ENCODE measurements at places on chromosomes 4 and X.

- DNase-seq: no peak
Measured at GRCh38 chr4:99856166-99856565, 38.1 kb downstream of the LAMTOR3 start.

GRCh38 chr4:189445613-189446012 lies 495.1 kb upstream of the FRG1 start:
- DNase-seq: no peak

GRCh38 chr4:53196882-53197771 lies 168.7 kb downstream of the SCFD2 start:
- DNase-seq: no peak

- no peak for DNase-seq
Measured at GRCh38 chrX:148572337-148572736, 71.9 kb downstream of the AFF2 start.

- DNase-seq: no peak
Measured at GRCh38 chrX:10538831-10539230, 81.6 kb downstream of the MID1 start.

DNA sequence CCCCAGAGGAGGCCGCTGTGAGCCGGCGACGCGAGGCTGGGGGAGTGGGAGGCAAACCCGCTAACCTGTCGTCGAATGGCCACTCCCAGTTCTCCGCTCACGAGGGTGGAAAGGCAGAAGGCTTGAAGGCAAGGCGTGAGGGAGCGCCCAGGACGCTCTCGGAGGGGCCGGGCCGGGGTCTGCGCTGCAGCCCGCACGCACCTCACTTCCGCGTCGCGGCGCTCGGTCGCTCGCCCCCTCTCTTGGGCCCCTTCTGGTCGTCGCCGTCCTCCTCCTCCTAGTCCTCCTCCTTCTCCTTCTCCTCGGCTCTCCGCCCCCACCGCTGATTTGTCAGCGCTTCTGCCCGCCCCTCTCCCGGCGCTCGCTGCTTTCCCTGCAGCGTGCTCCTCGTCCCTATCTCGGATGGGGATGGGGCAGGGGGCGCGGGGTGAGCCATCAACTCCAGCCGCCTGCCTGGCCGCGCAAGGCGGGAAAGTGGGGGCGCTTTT lies at the start of gene SNCA:
Gene SNCA, minus strand, starts transcription at position 265 of the 488 bp plus-strand sequence. CDS start 1,494 bp downstream, outside the sequence.
- no peak for DNase-seq

GRCh38 chr4:160038615-160039014 lies 935.7 kb downstream of the RAPGEF2 start:
- DNase-seq: no peak

DNA sequence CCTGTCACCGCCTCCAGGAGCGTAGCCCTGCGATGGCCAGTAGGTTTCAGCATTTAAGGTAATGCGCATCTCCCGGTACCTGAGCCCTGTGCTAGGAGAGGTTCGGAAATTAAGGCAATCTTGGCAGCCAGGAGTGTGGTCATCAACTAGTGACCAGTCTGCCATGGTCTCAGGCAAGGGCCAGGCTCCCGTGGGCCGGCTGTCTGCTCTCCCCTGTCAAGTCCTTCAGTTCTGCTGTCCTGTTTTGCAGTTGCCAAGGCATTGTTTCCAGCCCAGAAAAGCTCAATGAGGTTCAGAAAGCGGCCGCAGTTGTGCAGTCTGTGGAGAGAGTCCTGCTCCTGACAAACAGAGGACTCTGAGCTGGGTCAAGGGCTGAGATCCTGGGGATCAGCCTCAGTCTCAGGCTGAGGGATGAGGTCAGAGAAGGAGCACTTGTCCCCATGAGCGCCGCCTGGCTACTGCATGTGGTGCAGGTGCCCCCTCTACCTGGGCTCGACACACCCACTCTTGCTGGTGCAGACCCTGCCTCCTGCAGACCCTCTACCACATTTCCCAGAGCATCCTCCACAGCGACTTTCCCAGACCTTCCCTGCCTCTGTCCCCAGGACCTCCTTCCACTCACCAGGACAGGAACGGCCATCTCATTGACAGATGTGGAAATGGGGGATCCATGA lies 53.4 kb upstream of the PSAPL1 start:
- DNase-seq: no peak

DNA sequence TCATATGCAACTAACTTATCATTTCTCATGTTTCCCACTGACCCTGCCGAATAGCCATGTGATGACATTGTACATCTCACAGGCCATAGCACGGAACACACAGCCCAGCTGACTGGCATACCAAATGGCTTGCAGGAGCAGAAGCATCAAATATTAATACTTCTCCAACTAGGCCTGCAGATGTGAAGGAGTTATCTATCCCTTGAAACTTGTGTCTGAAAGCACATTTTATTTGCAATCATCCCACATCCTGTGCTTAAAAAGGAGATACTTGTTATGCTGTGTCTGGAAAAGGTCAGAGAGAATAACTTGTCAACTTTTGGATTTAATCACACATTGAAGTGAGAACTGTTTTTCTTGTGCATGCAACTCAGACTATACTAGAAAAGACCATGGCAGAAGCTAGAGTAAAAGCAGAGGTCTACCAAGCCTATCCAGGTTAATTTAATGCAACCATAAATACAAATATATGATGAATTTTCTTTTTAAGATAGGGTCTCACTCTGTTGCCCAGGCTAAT lies 100.4 kb downstream of the IRF2 start:
- no peak for DNase-seq

- no peak for DNase-seq
Measured at GRCh38 chr4:88690355-88690754, 7.3 kb downstream of the NAP1L5 start.

DNA sequence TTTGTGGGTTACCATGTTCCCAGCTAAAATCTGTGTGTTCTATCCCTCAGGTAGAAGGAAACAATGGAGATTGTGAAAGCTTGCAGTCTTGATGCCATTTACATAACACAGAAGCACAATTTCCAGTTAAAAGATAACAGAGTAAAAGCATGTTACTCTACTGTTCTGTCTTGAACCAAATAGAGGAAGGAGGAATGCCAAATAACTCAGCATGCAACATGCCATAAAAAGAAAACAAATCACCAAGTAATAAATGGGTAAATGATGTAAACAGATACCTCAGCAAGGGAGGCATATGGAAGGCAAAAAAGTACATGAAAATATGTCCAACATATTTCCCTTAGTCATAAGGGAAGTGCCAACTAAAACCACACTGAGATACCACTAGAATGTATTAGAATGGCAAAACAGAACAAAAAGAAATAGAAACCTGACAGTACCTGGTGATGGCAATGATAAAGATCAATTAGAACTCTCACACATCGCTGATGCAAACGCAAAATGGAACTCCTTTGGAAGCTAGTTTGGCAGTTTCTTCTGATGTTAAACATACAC lies 502.6 kb upstream of the HS3ST1 start:
- DNase-seq: no peak

- no peak for DNase-seq
Measured at GRCh38 chrX:20071511-20072079, 45.1 kb downstream of the MAP7D2 start.

GRCh38 chr4:86608757-86609375 lies 14.8 kb downstream of the PTPN13 start:
- DNase-seq: no peak

DNA sequence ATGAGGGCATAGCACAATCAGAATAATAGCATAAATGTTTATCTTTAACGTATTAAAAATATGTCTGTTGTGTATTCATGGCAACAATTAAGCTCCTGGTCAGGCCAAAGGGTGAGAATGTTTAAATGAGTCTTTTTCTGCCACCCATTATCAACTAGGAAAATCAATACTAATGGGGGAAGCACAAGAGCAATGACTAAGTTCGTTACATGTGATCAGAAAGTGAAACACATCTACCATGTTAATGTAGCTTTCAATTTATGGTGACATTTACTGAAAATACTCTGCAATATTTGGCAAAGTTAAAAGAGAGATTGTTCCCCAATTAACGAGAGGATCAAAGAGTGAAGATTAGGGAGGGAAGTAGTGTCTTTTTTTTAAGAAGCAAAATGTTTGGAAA lies 143.7 kb downstream of the NAA11 start:
- no peak for DNase-seq

- no peak for DNase-seq
Measured at GRCh38 chr4:149264093-149264733, 551.4 kb downstream of the IQCM start.

- no peak for DNase-seq
Measured at GRCh38 chrX:135605906-135606305, 85.4 kb downstream of the INTS6L start.

GRCh38 chr4:140047786-140048185 lies 106.2 kb downstream of the MAML3 start:
- no peak for DNase-seq
